ENCODE measurements at places on chromosomes 1 and 21.

DNA sequence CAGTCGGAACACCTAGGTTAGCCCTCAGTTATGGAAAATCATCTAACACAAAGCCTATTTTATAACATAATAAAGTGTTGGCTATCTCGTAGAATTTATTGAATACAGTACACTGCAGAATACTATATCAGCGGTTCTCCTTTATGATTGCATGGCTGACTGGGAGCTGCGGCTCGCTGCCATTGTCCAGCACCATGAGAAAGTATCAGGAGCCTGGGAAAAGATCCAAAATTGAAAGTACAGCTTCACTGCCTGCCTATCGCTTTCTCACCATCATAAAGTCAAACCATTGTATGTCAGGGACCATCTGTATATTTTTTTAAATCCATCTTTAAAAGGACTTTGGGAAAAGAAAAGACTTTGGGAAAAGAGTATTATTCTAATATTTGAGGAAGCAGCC is 111.9 kb upstream of the RAVER2 start:
- no peak for DNase-seq

GRCh38 chr1:217009376-217009775 is 286.1 kb upstream of the ESRRG start:
- no peak for DNase-seq

- DNase-seq: no peak
Observed at GRCh38 chr1:183845681-183846080, 40.8 kb downstream of the RGL1 start.

DNA sequence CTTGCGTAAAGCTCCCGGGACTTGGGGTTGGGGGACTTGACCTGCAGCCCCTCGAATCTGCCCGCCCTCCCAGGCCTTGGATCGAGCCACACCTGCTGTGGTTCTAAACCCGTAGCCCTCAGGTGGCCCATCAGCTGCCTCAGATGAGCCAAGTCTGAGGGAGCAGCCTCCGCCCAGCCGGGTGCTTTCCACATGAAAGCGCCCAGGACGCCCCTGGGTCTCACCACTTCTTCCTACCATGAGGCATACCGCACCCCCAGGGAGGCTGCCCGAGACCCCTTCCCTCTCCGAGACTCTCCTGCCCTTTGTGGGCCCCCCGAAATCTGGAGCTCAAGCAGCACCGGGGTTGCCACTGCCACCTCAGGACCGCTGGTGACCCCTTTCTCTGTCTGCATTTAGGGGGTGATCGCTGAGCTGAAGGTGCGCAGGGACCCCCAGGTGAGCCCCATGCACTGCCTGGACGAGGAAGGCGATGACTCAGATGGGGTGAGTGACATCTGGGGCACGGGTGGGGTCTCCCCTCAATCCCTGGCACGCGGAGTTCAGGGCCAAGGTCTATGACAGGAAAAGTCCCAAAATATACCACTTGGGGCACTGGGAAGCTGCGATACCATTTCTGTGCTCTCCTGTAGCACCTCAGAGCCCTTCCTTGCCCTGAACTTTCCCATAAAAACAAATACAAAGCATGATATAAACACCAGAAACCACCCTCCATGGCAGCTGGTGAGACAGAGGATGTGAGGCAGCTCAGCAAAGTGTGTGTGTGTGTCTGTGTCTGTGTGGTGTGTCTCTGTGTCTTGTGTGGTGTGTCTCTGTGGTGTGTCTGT is 68.5 kb downstream of the SLC19A1 start:
- no peak for DNase-seq

GRCh38 chr1:211948377-211948776 is 87.0 kb downstream of the INTS7 start:
- no peak for DNase-seq

DNA sequence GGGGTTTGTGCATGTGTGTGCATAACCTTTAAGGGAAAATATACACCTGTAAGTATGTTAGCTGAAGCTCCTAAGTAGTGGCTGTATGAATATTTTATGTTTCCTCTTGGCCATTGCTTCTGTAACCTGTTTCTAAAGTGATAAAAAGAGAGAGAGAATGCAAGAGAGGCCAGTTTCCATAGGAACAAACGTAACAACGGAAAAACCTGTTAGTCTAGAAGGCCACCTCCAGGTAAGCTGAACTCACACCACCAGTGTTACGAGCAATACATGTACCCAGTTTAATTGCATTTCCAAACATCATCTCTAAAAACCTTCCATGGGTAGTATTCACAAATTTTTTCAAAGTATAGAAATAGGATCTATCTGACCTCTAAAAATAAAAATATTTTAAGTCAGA is 63.1 kb downstream of the PLPPR4 start:
- no peak for DNase-seq

DNA sequence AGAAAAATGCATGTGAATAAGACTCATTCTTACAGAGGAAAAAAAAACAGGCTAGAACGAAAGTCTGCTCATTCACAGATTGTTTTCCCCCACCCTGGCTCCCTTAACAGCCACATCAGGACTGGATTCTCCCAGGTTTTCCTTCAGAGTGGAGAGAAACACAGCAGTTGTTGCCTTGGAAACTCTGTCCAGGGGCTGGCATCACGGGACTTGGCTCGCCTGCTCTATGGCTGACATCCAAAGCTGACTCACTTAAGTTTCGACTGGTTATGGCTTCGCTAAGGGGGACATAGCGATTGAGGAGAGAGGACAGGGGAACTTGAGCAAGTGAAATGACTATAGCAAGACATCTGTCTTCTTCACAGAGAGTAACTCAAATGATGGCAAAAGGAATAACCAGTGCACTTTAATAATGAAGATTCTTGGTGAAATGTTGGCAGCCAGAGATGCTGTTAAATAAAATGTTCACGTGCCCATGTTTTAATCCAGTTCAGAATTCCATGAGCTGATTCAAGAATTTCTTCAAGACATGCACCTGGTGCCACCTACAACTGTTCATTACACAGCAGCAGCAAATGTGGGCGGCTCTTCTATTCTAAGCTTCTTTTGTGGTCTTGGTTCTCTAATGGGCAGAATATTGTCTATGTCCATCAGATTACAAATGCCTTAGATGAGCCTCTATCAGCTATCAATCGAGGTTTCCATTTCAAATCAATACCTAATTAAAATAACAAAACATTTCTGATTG is 21.8 kb downstream of the MIS18A start:
- DNase-seq: no peak

GRCh38 chr1:10143961-10144485 is 66.3 kb upstream of the KIF1B start:
- DNase-seq: no peak

GRCh38 chr1:38243106-38243505 is 196.5 kb upstream of the POU3F1 start:
- DNase-seq: no peak

DNA sequence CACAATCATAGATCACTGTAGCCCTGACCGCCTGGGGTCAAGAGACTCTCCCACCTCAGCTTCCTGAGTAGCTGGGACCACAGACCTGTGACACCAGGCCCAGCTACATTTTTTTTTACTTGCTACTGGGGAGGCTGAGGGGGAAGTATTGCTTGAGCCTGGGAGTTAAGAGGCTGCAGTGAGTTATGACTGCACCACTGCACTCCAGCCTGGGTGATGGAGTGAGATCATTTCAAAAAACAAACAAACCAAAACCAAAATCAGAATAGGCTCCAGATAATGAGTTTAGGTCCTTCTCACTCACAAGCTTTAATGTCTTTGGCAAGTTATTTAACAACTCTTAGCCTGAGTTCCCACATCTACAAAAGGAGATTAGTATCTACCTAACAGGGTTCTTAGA is 22.8 kb downstream of the WDR26 start:
- DNase-seq: no peak

DNA sequence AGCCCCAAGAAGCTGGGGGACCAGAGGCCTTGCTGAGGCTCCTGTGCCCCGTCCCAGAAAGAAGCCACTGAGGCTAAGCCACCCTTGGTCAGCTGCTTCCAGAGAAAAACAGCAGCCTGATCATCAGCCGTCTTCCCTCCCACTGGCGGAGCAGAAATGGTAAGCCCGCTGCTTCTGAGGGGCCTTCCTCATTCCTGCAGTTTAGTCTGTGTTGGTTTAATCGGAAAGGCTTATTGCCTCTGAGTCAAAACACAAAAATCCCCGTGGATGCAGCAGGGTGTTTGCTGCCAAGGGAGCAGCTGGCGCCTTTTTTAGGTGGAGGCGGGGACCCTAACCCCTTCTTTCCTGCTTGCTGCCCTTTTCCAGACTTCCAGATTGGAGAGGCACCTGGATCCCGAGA is 33.9 kb downstream of the SPSB1 start:
- DNase-seq: no peak

DNA sequence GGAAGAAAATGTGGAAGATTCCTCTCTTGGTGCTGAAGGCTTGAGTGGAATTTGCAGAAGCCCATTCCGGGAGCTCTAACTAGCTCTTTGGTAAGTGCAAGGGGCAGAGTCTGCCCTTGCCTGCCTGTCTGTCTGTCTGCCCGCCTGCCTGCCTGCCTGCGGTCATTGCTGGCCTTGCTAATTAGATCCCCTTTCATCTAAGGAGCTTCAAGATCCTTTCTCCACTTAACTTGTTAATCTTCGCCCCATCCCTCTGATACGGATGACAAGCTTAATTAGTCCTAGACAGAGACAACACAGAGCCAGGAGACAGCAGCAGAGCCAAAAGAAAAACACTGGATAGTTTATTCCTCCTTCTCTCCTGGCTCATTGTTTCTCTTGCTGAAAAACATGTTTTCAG is 80.2 kb upstream of the GADD45A start:
- DNase-seq: no peak

DNA sequence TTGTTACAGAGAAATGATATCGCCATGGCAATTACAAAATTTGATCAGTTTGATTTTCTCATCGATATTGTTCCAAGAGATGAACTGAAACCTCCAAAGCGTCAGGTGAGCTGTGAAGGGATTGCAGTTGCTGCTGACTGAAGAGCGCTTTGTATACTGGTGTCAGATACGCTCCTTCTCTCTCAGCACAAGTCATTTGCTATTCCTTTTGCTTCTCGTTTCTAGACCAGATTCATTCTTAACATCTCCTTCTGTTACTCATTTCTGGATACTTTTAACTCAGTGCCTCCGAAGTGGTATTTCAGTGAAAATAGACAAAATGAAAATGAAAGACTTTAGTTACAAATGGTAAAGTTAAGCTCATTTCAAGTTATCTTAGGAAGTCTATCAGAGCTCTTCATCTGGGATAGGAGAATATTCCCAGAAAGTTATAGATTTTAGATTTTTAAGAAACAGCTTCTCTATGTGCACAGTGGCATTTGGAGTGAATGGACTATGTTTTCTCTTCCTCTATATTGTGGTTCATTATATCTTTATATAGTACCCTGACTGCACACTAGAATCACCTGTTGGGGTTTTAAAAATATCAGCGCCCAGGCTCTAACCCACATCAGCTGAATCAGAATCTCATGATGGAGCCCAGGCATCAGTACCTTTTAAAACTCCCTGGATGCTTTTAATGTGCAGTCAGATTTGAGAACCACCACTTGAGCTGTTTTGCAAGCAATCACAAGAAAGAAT is 30.3 kb upstream of the KCNQ4 start:
- no peak for DNase-seq

DNA sequence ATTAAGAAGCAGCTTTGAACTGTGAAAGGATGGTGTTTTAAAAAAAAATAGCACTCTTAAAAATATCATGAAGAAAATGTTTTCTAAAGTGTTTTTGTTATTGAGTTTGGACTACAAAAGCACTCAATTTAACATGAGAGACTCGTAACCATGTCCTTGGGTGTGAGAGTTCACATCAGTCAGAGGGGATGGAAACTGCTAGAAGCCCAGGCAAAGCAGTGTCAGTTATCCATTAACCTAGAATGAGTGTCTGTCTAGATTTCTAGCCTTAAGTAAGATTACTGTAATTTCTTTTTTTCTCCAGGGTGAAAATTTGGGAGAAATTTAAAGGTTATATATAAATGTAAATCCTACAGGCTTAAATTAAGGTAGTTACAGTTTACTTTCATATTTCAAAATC is 31.7 kb downstream of the SLC5A9 start:
- no peak for DNase-seq

DNA sequence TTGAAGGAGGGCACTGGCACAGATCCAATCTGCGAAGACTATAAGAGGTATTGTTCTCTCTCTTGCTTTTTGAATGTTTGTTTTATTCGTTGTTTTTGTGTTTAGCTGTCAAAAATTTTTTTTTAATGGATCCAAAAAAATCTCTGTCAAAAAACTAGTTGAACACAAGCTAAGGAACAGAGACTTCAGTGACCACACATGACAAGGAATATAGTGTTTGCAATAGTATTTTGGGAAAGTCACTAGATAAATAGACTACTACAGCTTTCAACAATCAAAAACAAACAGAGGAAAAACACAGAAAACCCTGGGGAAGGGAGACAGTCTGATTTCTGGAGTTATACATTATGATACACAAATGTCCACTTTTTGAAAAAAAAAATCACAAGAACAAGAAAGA is 36.9 kb upstream of the COA6 start:
- DNase-seq: no peak

- no peak for DNase-seq
Observed at GRCh38 chr1:201660931-201661822, 122.2 kb downstream of the NAV1 start.

DNA sequence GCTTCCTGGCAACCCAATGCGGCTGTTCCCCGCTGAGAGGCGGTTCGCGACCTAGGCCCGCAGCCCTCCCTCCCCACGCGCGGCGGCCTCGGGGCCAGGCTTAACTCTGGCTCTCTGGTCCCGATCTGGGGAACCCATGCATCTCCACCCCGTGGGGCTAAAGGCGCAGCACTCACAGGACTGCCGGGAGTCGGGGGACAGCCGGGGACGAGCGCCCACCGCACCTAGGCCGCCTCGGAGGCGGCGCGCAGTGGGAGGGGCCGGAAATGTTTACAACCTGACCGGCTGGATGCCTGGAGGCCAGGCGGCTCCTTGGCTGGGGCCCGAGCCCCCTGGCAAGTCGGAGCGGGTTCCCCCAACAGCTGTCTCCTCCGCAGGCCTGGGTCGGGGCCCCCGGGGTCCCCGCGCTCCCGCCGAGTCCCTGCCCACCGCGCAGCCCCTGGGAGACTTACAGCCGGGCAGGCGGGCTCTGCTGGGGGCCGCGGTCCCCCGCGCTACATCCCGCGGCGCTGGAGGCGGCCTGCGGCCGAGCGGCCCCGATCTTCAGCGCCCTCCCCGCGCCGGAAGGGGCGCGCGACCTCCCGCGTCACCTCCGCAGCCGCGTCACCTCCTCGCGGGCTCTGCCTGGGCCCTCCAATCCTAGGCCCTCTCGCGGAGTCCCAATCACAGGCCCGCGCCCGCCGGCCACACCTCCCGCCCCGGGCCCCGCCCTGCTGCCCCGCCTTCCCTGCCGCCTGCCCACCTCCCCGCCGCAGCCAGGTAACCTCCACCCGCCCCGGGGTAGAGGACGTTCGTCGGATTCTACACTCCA is at the start of gene ADIPOR1:
ADIPOR1 (minus strand) TSS at position 580 of the 811 bp plus-strand sequence. CDS start 7,242 bp downstream, outside the sequence.
- peak; percentile 95 for DNase-seq

- DNase-seq: no peak
Observed at GRCh38 chr1:240687820-240688219, 75.9 kb upstream of the GREM2 start.
